Breast epithelium (tissue), 4 donors: ENCODE measurements at places on chromosomes 1 and 21. TPM values are rescaled to one million over a fixed set of nuclear protein-coding genes. Genes with fewer than 3 reads are reported as not detected.
A peak's percentile ranks its signal among the peaks of the same experiment; 100 is the strongest.

- no peak for DNase-seq
- H3K4me1 ChIP-seq = no peaks in the 10 kb centered on the region
- H3K4me3 ChIP-seq = no peak overlapping the region
- H3K27me3 ChIP-seq = no peaks in the 10 kb centered on the region
- peaks cover 4% of the 10 kb centered on the region for H3K36me3 ChIP-seq
- no peak overlapping the region for H3K27ac ChIP-seq
Observed at GRCh38 chr1:98739762-98740161, 78.2 kb downstream of the SNX7 start.

- H3K27me3 ChIP-seq = no peaks in the 10 kb centered on the region
- H3K27ac ChIP-seq = no peak overlapping the region
- no peak overlapping the region for H3K4me3 ChIP-seq
Observed at GRCh38 chr1:208520438-208521099, 276.4 kb upstream of the PLXNA2 start.

- no peak overlapping the region for H3K27ac ChIP-seq
- DNase-seq = peak; percentile 57
- H3K27me3 ChIP-seq = peaks cover 26% of the 10 kb centered on the region
Observed at GRCh38 chr1:6157528-6158174, 22.5 kb downstream of the CHD5 start.

Gene SPRR2B
- not detected for total RNA-seq

DNA sequence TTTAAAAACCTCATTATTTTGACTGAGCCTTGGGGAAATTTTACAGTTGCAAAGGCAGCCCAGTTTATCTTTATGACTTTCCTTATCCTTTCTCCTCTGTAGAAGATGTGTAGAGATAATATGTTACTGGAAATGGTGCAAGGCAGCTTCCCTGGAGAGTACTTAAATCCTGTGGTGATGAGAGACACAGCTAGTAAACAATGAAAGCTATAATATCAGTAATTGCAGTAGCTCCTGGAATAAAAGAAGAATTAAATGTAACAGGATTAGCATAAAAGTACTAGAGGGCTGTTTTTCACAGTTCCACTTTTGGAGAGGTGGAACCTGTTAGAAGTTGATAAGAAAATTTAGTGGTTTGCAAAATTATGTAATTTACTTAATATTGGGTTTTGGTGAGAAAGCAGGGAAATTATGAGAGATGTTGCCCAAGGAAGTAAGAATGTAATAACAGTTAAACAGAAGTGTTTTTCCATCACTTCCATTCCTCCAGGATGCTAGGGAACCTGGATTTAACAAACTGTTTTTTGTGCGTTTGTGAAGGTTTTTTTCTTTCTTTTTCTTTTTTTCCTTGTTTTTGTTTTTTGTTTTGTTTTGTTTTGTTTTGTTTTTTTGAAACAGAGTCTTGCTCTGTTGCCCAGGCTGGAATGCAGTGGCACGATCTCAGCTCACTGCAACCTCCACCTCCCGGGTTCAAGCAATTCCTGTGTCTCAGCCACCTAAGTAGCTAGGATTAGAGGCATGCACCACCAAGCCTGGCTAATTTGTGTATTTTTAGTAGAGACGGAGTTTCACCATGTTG lies 15.7 kb upstream of the EDEM3 start:
- no peak overlapping the region for H3K4me3 ChIP-seq
- no peaks in the 10 kb centered on the region for H3K36me3 ChIP-seq
- DNase-seq = no peak
- no peaks in the 10 kb centered on the region for H3K27me3 ChIP-seq
- H3K27ac ChIP-seq = no peak overlapping the region
- H3K4me1 ChIP-seq = no peaks in the 10 kb centered on the region

DNA sequence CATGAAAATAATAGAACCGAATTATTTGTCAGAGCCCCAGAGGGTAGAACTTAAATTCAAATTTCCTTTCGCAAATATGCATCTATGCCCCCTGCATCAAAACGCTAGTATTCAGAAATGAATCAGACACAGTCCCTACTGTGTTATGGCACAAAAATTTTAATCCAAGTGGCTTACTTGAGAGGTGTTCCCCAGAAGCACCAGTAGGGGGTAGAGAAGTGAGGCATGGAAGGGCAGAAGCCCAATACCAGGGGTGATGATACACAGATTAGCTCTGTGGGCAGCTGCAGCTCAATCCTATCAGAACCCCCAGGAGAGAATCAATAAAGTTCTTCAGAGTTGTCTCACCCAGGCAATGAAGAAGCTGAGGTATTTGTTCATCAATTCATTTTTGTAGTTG lies 342.2 kb downstream of the OMA1 start:
- no peak overlapping the region for H3K27ac ChIP-seq
- no peak overlapping the region for H3K4me3 ChIP-seq
- H3K4me1 ChIP-seq = no peaks in the 10 kb centered on the region
- H3K36me3 ChIP-seq = no peaks in the 10 kb centered on the region

- H3K4me3 ChIP-seq = no peak overlapping the region
- no peak for DNase-seq
- H3K27me3 ChIP-seq = no peaks in the 10 kb centered on the region
- H3K4me1 ChIP-seq = no peaks in the 10 kb centered on the region
Observed at GRCh38 chr1:197302775-197303174, 34.7 kb downstream of the CRB1 start.

DNA sequence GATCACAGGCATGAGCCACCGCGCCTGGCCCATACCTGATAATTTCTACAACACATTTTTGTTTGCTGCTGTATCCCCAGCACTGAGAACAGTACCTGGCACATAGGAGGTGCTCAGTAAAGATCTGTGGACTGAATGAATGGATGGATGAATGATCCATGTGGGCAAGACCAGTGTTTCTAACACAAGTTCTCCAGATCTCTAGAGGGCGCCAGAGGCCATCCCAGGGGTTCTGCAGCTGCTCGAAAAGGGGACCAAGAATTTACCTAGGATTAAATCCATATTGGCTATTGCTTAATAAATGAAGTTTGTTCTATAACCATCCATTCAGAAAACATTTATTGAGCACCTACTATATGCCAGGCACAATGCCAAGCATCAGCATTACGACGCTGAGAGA lies 167.7 kb downstream of the ACTL8 start:
- no peak overlapping the region for H3K27ac ChIP-seq
- H3K4me1 ChIP-seq = no peaks in the 10 kb centered on the region
- no peaks in the 10 kb centered on the region for H3K36me3 ChIP-seq

DNA sequence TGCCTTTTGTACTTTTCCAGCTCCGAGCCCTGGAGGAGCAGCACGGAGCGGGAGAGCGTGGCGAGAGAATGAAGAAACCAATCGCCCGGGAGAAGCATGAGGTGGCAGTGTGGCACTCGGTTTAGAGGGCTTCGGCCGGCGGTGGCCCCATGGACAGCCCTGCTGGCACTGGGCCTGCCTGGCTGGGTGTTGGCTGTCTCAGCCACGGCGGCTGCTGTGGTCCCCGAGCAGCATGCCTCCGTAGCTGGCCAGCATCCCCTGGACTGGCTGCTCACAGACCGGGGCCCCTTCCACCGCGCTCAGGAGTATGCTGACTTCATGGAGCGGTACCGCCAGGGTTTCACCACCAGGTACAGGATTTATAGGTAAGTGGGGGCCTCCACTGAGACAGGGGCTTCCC lies 59.0 kb downstream of the BRINP2 start:
- no peak overlapping the region for H3K27ac ChIP-seq
- H3K36me3 ChIP-seq = no peaks in the 10 kb centered on the region
- DNase-seq = no peak
- no peak overlapping the region for H3K4me3 ChIP-seq
- H3K4me1 ChIP-seq = no peaks in the 10 kb centered on the region

- DNase-seq = no peak
- H3K4me3 ChIP-seq = peak overlapping the region; percentile 25
- peaks cover 6% of the 10 kb centered on the region for H3K27me3 ChIP-seq
- H3K27ac ChIP-seq = no peak overlapping the region
Observed at GRCh38 chr21:33026878-33027400, 1.2 kb downstream of the OLIG2 start.

Gene KCNT2
- 2.6 TPM for total RNA-seq

DNA sequence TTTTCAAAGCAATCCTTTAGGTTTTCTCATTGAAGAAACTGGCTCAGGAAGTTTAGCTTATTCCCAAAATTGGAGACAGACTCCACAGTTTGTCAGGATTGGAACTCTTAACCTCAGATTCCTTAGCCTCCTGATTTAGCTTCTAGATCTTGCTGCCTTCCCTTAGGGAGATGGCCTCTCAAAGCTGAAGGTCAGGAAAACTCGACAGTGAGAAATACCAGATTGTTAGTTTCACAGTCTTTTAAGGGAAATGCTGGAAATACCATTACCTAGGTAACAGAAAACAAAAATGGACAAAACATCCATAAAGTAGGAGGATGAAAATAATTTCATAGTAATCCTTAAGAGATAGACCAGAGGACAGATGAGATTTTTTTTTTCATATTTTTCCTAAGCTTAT lies 7.8 kb downstream of the RASAL2 start:
- H3K36me3 ChIP-seq = no peaks in the 10 kb centered on the region
- H3K4me3 ChIP-seq = no peak overlapping the region
- H3K4me1 ChIP-seq = no peaks in the 10 kb centered on the region
- no peak for DNase-seq
- H3K27ac ChIP-seq = no peak overlapping the region

DNA sequence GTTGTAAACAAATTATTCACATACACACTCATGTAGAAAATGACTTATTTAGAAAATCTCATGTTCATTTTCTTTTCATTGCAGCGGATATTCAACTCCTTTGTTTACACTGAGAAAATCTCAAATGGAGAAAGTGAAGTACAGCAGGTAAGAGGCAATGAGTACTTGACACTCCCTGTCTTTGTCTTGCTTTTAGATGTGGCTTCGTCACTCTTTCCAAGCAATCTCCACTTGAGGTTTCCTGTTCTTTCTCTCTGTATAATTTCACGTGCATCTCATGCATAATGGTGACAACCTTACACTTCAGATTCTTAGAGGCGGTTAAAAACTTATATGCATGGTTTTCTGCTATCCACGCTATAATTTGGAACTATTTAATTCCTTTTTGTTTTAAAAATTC lies 80.6 kb downstream of the CACHD1 start:
- no peaks in the 10 kb centered on the region for H3K27me3 ChIP-seq
- no peak overlapping the region for H3K4me3 ChIP-seq
- H3K4me1 ChIP-seq = peaks cover 8% of the 10 kb centered on the region
- no peak for DNase-seq
- H3K36me3 ChIP-seq = no peaks in the 10 kb centered on the region
- H3K27ac ChIP-seq = no peak overlapping the region

Gene CTH
- total RNA-seq = 4.9 TPM

Gene IL22RA1
- not detected for total RNA-seq

- no peak overlapping the region for H3K27ac ChIP-seq
- no peak overlapping the region for H3K4me3 ChIP-seq
- no peaks in the 10 kb centered on the region for H3K27me3 ChIP-seq
- DNase-seq = no peak
- no peaks in the 10 kb centered on the region for H3K36me3 ChIP-seq
Observed at GRCh38 chr1:28867850-28868249, 46.5 kb upstream of the EPB41 start.
